ENCODE measurements at places on chromosomes 4 and X. TPM values are rescaled to one million over a fixed set of nuclear protein-coding genes. Genes with fewer than 3 reads are reported as not detected.

The FAT1 gene
- 62.6 TPM for total RNA-seq

The TENT5D gene
- total RNA-seq, result not detected

The KLHL2 gene
- total RNA-seq, result 25.6 TPM

The TRAM1L1 gene
- total RNA-seq, result 0.59 TPM

The MAGEA4 gene
- not detected for total RNA-seq

The SLC16A2 gene
- 3.2 TPM for total RNA-seq

The CYP4V2 gene
- 18.1 TPM for total RNA-seq

The SHOX gene
- not detected for total RNA-seq

The CNGA2 gene
- not detected for total RNA-seq

The NSG1 gene
- 48.8 TPM for total RNA-seq

The MAOA gene
- 78.8 TPM for total RNA-seq

The ARHGAP6 gene
- 0.64 TPM for total RNA-seq

The PFKFB1 gene
- not detected for total RNA-seq

DNA sequence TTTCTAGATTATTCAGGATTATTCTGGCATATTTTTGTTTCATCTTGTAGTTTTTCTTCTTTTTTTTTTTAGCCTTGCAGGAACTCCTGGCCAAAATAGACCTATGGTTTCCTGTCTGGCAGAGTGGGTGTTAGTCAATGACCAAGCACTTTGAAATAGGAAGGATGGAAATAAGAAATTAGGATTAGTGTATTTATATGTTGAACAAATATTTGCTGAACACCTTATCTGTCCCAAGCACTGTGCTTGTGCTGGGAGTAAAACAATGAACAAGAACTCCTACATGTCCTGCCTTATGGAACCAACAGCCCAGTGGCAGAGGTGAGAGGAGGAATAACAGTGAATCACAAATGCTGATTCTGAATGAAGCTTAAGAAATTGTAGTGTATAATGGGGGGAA lies 4.5 kb downstream of the MMRN1 start:
- peak overlapping the region; percentile 1 for H3K4me3 ChIP-seq
- no peaks in the 10 kb centered on the region for H3K36me3 ChIP-seq
- no peak overlapping the region for H3K27ac ChIP-seq
- no peaks in the 10 kb centered on the region for H3K4me1 ChIP-seq
- no peaks in the 10 kb centered on the region for H3K27me3 ChIP-seq

- peaks cover 5% of the 10 kb centered on the region for H3K4me1 ChIP-seq
- no peaks in the 10 kb centered on the region for H3K27me3 ChIP-seq
- DNase-seq, result no peak
- no peak overlapping the region for H3K4me3 ChIP-seq
- no peak overlapping the region for H3K27ac ChIP-seq
These were observed 25.6 kb downstream of the MAEA start for GRCh38 chr4:1315306-1315705.

DNA sequence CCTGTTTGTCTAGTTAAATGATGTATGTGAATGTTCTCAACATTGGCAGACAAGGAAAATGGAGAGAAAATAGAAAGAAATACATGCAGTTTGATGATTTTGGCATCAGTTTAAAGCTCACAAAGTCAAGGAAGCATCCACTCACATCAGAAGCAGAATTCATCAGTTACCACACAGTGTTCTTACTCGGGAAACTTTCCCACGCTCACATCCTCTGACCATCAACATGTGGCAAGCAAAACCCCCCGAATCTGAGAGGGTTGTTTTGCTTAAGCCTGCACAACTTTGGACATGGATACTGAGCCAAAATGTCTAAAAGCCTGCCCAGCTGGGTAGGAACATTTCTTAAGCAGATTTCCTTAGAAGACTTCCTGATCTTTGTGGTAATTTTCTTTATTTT lies 407.6 kb downstream of the ANKRD50 start:
- H3K27ac ChIP-seq, result no peak overlapping the region
- no peaks in the 10 kb centered on the region for H3K27me3 ChIP-seq
- DNase-seq, result no peak
- no peaks in the 10 kb centered on the region for H3K36me3 ChIP-seq
- H3K4me1 ChIP-seq, result no peaks in the 10 kb centered on the region
- no peak overlapping the region for H3K4me3 ChIP-seq

DNA sequence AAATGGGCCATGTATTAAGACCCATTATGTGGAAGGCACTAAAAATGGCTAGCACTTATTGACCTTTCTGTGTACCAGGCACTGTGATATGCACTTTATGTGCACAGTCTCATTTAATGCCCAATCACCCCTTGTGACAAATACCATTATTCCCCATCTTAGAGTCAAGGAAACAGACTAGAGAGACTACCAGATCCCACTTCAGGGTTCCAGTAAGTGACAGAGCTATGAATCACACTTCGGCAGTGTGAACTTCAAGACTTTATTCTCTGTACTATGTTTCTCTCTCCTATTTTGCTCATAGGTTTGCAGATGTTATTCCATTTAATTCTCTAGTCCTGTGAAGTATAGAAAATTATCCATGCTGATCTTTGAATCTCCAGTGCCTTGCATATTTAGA lies 107.0 kb downstream of the NFKB1 start:
- peaks cover 24% of the 10 kb centered on the region for H3K36me3 ChIP-seq
- peaks cover 21% of the 10 kb centered on the region for H3K4me1 ChIP-seq
- no peak overlapping the region for H3K27ac ChIP-seq
- no peaks in the 10 kb centered on the region for H3K27me3 ChIP-seq

GRCh38 chrX:29422034-29422433 lies 793.3 kb upstream of the MAGEB2 start:
- no peaks in the 10 kb centered on the region for H3K36me3 ChIP-seq
- DNase-seq, result no peak
- no peak overlapping the region for H3K4me3 ChIP-seq
- no peak overlapping the region for H3K27ac ChIP-seq
- no peaks in the 10 kb centered on the region for H3K4me1 ChIP-seq

GRCh38 chr4:133799717-133800315 lies 401.8 kb downstream of the PABPC4L start:
- H3K4me1 ChIP-seq, result no peaks in the 10 kb centered on the region
- no peak overlapping the region for H3K4me3 ChIP-seq
- no peaks in the 10 kb centered on the region for H3K36me3 ChIP-seq
- no peak overlapping the region for H3K27ac ChIP-seq

GRCh38 chr4:38860788-38861424 lies 4.3 kb upstream of the TLR6 start:
- H3K27ac ChIP-seq, result no peak overlapping the region
- H3K4me3 ChIP-seq, result no peak overlapping the region
- H3K4me1 ChIP-seq, result peaks cover 24% of the 10 kb centered on the region
- no peak for DNase-seq
- no peaks in the 10 kb centered on the region for H3K36me3 ChIP-seq

DNA sequence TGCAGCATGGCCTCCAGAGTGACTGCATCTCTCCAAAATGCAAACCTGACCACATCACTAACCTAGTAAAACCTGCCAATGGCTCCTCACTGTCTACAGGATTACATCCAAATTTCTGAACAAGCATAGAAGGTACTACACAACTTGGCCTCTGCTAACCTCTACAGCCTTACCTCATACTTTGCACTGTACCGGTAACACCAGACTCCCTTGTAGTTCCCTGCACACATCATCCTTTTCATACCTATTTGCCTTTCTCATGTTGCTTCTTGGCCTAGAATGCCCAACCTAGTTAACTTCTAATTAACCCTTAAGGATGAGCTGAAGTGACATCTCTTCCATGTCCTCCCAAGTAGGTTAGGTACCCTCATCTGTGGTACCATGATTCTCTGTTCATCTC lies 33.4 kb upstream of the KCNE5 start:
- H3K27ac ChIP-seq, result no peak overlapping the region
- no peak overlapping the region for H3K4me3 ChIP-seq
- no peaks in the 10 kb centered on the region for H3K4me1 ChIP-seq
- DNase-seq, result no peak
- peaks cover 4% of the 10 kb centered on the region for H3K36me3 ChIP-seq

GRCh38 chr4:121784975-121785374 lies 16.1 kb upstream of the EXOSC9 start:
- H3K4me1 ChIP-seq, result no peaks in the 10 kb centered on the region
- no peaks in the 10 kb centered on the region for H3K36me3 ChIP-seq
- H3K27me3 ChIP-seq, result no peaks in the 10 kb centered on the region
- H3K4me3 ChIP-seq, result no peak overlapping the region

- H3K4me1 ChIP-seq, result no peaks in the 10 kb centered on the region
- no peak for DNase-seq
- no peak overlapping the region for H3K27ac ChIP-seq
- peaks cover 11% of the 10 kb centered on the region for H3K36me3 ChIP-seq
- no peak overlapping the region for H3K4me3 ChIP-seq
These were observed 25.8 kb downstream of the EXOC1 start for GRCh38 chr4:55879224-55879623.

DNA sequence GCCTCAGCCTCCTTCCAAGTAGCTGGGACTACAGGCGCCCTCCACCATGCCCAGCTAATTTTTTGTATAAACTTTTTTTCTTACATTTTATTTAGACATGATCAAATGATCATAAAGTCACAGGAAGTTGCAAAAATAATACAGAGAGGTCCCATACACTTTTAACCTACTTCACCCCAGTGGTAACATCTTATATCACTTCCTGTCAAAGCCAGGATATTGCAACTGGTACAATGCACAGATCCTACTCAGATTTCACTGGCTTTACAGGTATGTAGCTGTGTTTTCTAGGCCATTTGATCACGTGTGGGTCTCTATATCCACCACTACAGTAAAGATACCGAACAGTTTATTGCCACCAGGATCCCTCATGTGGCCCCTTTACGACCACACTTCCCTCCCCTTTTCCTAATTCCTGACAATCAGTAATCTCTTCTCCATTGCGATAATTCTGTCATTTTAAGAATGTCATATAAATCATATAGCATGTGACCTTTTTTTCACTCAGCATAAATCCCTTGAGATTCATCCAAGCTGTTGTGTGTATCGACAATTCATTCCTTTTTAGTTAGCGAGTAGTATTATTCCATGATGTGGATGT lies 18.0 kb downstream of the RPS6KA3 start:
- DNase-seq, result no peak
- H3K27ac ChIP-seq, result no peak overlapping the region
- H3K4me3 ChIP-seq, result no peak overlapping the region
- H3K27me3 ChIP-seq, result no peaks in the 10 kb centered on the region

GRCh38 chrX:11531226-11531625 lies 134.5 kb downstream of the ARHGAP6 start:
- no peak overlapping the region for H3K27ac ChIP-seq
- H3K36me3 ChIP-seq, result no peaks in the 10 kb centered on the region
- no peak for DNase-seq
- no peaks in the 10 kb centered on the region for H3K4me1 ChIP-seq
- no peak overlapping the region for H3K4me3 ChIP-seq
- no peaks in the 10 kb centered on the region for H3K27me3 ChIP-seq

Data from esophagus squamous epithelium (tissue), 5 donors.